ENCODE measurements at places on chromosomes 1 and 21.
A peak's percentile ranks its signal among the peaks of the same experiment; 100 is the strongest.

- peak; percentile 15 for DNase-seq
Observed at GRCh38 chr1:32768110-32768850, 48.9 kb downstream of the YARS1 start.

DNA sequence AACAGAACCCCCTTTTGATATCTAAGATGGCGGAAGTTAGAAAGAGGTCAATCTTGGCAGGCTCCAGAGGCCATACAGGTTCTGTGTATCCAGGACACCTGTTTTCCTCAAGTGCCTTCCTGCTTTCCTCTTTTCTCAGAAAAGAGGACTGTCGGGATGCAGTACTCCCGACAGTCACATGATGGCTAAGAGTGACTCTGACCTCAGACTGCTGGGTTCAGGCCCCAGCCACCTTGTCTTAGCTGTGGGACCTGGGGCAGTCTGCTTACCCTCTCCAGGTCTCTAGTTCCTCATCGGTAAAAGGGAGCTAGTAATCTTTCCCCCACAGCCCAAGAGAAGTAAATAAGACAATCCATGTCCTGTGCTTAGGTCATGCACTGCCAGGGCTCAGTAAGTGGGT is 29.9 kb downstream of the STK40 start:
- no peak for DNase-seq

GRCh38 chr1:202145068-202145743 is 669 bp upstream of the ARL8A start:
- DNase-seq, result no peak

DNA sequence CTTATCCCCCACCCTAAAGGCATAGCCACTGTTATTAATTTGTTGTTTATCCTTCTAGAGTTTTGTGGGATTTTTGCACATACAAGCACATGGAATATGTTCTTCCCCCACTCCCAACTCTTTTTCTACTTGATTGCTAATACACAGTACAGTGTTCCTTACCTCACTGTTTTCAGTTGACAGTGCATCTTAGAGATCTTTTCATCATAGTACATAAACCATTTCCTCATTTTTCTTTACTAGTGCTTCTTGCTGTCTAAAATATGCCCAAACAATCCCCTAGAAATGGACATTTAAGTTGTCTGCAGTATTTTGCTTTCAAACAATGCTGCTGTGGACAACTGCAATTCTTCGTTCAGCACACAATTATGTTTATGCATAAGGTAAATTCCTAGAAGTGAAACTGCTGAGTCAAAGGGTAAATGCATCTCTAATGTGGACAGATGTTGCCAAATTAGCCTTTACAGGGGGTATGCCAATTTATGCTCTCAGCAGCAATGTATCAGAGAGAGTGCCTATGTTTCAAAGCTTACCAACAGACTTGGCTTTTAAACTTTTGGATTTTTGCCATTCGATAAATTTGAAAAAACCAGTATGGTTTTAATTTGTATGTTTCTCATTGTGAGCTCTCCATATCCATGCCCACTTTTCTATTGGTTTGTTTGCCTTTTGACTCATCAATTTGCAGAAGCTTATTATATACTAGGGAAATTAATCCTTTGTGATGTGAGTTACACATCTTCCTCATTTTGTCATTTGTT is 132.6 kb downstream of the MRPS6 start:
- no peak for DNase-seq

GRCh38 chr21:36425286-36425685 is 40.1 kb downstream of the CHAF1B start:
- DNase-seq, result no peak

GRCh38 chr1:216075339-216075738 is 347.9 kb downstream of the USH2A start:
- no peak for DNase-seq

GRCh38 chr21:45542242-45542666 is at the start of gene SLC19A1:
Gene SLC19A1 (minus strand): TSS chr21:45542440. CDS start chr21:45537959, 4,481 bp downstream.
- peak; percentile 90 for DNase-seq

GRCh38 chr1:186896211-186896610 is 67.5 kb downstream of the PLA2G4A start:
- DNase-seq, result no peak

DNA sequence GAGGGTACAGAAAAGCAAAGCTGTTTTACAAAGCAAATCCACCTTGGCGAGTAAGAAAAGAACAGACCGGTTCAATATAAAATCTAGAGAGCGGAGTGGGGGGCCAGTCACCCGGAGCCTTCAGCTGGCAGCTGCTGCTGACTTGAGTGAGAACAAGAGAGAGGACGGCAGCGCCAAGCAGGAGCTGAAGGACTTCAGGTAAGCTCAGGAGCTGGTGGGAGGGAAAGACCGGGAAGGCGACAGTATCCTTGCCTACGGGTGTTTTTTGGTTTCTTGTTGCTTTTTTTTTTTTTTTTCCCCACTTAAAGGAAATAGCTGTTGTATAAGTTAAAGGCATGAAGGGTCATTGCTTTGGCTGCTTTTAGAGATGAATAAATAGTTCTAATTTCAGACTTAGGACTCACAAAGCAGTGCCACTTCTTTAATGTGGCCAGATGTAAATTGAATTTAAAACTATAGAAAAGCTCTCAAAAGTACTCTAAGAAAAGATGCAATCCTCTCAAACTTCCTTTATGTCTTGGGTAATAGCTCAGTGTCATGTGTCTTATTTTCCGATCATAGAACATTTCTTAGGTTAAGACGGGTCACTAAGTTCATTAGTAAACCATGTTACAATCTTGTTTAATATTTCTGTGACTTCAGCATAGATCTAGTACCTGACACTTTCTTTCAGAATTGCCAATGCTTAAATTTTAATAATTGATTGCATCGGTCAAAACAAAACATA is 82.8 kb downstream of the PRDM2 start:
- DNase-seq, result no peak

- DNase-seq, result peak; percentile 21
Observed at GRCh38 chr1:8203056-8203455, 114.9 kb upstream of the SLC45A1 start.

- no peak for DNase-seq
Observed at GRCh38 chr21:25898671-25899070, 163.9 kb downstream of the GABPA start.

- no peak for DNase-seq
Observed at GRCh38 chr1:34686531-34686930, 68.3 kb upstream of the GJB5 start.

- DNase-seq, result no peak
Observed at GRCh38 chr1:159092036-159092760, 15.6 kb upstream of the AIM2 start.

DNA sequence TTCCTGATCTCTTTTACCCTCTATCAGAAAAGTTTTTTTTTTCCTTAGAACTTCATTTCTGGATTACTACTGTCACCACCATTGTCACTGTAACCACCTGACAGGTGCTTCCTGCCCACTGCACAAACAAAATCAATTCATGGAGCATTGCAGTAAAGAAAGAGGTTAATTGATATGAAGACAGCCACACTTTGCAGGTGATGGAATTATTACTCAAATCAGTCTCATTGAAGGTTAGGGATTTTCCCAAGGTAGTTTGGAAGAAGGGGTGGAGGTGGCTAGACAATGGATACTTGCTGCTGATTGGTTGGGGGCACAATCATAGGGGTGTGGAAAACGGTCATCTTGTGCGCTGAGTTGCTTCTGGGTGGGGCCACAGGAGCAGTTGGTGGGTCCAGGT is 230.8 kb upstream of the CACYBP start:
- no peak for DNase-seq

DNA sequence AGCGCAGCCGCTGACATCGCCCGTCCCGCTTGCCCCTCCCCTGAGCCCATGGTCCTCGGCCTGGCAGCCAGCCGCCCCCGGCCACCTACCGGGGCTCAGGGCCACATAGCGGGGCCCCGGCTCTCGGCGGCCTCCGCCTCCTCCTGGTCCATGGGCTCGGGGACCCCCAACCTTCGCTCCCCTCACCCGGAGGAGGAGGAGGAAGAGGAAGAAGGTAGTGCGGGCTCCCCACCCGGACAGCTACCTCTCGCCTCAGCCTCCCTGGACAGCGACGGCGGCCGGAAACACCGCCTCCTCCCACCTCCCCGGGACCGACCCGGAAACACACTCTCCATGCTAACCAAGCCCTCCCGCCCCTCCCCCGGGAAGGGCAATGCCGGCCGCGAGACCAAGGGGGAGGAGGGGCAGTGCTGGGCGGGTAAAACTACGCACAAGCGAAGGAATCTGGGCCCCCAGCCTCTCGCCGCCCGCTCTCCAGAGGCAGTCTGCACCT is at the start of gene KIAA0319L:
KIAA0319L (minus strand) TSS at position 286 of the 493 bp plus-strand sequence. CDS start 2,912 bp downstream, outside the sequence.
- peak; percentile 93 for DNase-seq

DNA sequence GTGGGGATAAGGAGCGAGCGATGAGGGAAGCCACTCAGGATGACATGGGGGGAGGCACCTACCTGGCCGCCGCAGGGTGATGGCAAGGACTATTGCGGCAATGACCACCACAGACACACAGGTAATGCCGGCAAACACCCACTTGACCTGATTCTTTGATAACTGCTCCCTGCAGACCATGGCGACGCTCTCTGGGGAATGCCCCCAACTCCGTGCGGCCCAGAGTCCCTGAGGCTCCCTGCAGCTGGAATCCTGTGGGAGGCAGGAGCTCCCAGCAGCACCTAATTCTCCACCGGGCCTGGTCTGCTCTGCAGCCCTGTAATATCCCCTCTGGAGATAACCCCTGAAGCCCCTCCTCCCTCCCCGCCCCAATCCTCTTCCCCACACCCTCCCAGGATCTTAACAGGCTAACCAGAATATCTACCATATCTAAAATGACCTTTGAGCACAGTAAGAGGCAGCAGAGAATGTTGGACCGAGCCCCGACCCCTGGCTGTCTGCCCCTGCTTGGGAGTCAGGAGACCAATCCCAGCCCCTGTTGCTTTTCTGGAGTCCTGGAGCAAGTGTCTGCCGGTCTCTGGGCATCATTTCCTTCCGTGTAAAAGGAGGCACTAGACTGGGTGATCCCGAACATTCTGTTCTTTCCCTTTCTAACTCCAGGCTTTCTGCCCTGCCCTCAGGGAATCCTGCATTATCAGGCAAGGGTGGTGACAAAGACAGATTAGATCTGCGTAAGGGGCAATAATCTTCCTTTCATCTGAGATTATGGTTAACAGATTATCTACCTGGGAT is at the start of gene FAM151A:
FAM151A (minus strand) TSS at position 310 of the 792 bp plus-strand sequence; CDS start at position 180, 130 bp downstream.
- peak; percentile 69 for DNase-seq

GRCh38 chr1:66048011-66048410 is 255.3 kb downstream of the PDE4B start:
- DNase-seq, result no peak

DNA sequence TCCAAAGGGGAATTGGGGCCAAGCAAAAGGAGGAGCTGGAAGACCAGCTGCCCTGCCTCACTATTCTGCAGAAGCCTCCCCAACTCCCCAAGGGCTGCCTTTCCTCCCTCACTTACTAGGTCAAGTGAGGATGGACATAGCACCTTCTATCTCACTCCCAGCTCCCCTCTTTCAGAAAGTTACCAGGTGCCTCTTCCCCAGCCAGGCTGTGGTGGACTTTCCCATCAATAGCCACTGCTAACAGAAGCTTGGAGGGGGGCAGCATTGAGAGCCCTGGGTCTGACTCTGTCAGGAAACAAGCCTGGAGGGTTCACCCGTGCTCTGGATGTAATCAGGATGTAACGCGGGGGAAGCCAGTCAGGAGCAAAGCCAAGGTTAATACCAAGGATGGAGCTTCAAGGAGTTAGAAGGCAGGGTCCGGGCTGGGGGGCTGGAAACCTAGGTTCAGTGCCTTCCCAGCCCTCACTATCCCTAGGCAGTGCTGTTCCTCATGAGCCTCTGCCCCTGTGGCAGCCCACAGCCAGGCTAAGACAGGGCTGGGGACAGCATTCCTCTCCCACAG is 127.8 kb upstream of the NGF start:
- no peak for DNase-seq

GRCh38 chr1:3471356-3472087 is 17.1 kb downstream of the ARHGEF16 start:
- DNase-seq, result peak; percentile 74

DNA sequence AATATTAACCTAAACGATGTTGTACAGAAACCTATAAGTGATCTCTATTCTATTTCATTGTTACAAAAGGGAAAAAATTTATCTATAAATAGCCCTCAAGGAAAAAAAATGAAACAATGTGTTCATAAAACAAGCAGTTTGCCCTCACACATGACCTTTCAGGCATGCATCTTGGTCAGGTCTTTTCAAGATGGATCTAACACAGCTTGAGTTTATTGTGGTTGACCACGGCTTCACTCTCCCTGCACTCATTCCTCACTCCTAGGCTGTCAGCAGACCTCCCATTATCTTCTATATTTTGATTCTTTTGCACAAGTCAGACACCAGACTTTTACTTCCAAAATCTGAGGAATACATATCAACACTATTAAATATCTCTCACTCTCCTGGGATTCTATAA is 544.3 kb downstream of the KCNT2 start:
- no peak for DNase-seq

DNA sequence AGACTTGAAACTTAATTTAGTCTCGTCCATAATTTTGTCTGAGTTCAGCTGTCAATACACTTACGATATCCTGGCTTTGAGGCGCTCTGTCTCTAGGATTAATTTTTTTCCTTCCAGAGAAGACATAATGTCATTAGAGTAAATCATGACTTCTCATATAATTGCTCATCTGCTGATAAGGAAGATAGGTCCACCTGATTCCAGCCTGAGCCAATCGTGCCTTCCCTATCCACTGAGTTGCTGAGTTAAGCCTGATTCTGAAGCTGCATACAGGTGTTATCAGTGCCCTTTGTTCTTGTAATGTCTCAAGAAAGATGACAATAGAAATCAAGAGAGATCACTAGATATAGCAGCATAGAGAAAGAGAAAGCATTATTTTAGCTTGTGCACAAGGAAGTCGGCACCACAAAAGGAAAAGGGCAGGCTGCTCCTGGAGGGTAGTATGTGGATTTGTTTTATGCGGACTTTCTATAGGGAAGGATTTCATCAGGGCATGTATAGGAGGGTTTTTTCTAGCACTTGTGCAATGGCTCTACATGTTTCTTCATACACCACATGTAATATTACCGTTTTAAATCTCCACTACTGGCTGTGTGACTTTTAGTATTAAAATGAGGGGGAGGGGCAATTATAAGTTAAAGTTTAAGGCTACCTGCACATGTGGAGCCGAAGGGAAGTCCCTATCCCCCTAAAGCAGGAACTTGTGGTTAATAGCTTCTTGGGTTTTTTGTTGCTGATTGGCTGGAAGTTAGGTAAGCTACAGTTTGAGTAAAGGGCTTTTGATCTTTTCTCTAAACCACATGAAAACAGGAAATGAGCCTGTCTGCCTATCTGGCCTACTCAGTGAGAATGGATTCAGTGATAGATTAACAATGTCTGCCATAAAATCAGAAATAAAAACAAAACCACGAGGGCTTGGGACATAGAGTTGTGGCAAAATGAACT is 133.4 kb downstream of the PLPPR5 start:
- no peak for DNase-seq

GRCh38 chr1:239526391-239526790 is 140.0 kb downstream of the CHRM3 start:
- no peak for DNase-seq

GRCh38 chr1:3069491-3070308 is 697 bp downstream of the PRDM16 start:
- peak; percentile 67 for DNase-seq

GRCh38 chr1:156421062-156421938 is 52.3 kb downstream of the RHBG start:
- DNase-seq, result peak; percentile 78

- no peak for DNase-seq
Observed at GRCh38 chr21:27953340-27954045, 986.6 kb upstream of the ADAMTS5 start.

- DNase-seq, result no peak
Observed at GRCh38 chr1:46703927-46704641, 14.8 kb downstream of the EFCAB14 start.

- DNase-seq, result no peak
Observed at GRCh38 chr1:239803781-239804180, 287.9 kb upstream of the FMN2 start.

Measured in left ventricle myocardium superior (tissue), 1 donor.